Colonic mucosa (tissue), 4 donors: ENCODE measurements at places on chromosomes 12 and 14. TPM values are rescaled to one million over a fixed set of nuclear protein-coding genes. Genes with fewer than 3 reads are reported as not detected.
A peak's percentile ranks its signal among the peaks of the same experiment; 100 is the strongest.

DNA sequence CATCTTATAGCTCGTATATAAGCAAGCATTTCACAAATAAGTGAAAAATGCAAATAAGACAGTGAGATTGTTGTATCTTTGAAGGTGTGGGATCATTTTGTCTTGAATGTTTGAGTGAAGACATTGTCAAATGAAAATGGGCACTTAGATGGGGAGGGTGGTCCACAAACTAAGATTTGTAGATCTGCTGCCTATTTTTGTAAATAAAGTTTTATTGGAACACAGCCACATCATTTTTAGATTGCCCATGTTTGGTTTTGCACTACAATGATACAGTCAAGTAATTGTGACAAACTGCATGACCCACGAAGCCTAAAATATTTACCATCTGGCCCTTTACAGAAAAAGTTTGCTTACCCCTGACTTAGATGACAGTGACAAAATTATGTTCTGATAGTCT lies 156.7 kb downstream of the PAH start:
- no peak overlapping the region for H3K27ac ChIP-seq
- no peaks in the 10 kb centered on the region for H3K36me3 ChIP-seq
- H3K4me3 ChIP-seq, result no peak overlapping the region
- no peak for DNase-seq
- H3K4me1 ChIP-seq, result no peaks in the 10 kb centered on the region

DNA sequence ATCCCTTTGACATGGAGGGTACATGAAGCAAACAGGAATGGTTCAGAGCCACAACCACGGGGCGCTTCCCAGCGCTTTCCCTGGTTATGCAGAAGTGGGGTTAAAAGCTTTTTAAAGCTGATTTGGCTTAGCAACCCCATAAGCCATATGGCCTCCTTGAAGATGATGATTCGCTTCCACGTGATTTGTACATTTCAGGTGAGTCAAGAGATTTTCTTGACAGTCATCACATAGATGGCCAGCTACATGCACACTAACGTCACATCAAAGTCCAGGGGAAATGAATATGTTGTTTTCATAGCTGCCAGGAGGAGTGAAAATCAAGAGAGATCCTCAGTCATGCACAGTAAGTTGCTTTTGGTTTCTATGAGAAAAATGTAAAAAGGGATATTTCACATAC lies 309.7 kb downstream of the TMEM132D start:
- no peaks in the 10 kb centered on the region for H3K27me3 ChIP-seq
- no peak overlapping the region for H3K27ac ChIP-seq
- DNase-seq, result no peak
- no peaks in the 10 kb centered on the region for H3K4me1 ChIP-seq
- no peak overlapping the region for H3K4me3 ChIP-seq

DNA sequence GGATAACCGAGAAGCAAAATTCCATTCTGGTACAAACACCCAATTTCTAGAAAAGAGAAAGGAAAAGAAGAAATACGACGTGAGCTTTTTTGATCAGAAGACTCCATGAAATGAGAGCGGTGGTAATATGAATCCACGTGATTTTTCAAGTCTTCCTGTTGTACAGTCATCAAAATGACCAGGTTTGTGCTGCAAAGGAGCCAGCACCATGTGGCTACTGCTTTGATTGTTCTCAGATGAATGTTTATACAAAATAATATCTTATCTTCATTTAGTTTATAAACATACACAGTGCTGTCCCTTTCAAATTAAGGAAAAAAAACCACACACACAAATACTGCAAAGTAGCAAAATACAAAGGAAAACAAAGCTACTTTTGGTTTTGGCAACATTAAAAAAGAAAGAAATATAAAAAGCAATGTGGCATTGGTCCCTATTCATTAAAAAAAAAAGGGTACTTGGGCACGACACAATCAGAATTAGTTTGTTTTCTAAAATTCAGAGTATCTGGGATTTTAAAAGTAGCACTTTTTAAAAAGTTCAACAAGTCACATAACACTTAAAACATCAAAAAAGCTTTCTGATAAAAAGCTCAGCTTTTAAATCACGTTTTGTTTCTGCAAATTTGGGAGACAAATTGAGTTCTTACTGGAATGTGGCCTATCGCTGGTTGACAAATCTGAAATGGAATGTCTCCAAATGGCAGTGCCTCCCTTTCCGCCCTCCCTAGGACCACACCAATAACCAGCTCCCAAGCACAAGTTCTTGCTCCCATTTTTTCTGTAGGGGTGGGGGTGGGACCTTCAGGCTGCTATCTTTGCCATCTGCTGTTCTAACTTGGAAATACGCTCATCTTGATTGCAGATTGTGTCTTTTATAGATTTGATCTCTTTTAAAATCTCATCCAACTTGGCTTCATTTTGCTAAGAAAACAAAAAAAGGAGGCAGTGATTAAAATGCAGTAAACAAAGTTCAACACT lies 13.2 kb upstream of the SELPLG start:
- no peaks in the 10 kb centered on the region for H3K4me1 ChIP-seq
- H3K4me3 ChIP-seq, result no peak overlapping the region
- no peaks in the 10 kb centered on the region for H3K27me3 ChIP-seq
- peaks cover 20% of the 10 kb centered on the region for H3K36me3 ChIP-seq

GRCh38 chr12:116687888-116688287 lies 50.0 kb downstream of the SPRING1 start:
- H3K4me3 ChIP-seq, result no peak overlapping the region
- no peaks in the 10 kb centered on the region for H3K4me1 ChIP-seq
- H3K27me3 ChIP-seq, result no peaks in the 10 kb centered on the region
- H3K36me3 ChIP-seq, result no peaks in the 10 kb centered on the region

GRCh38 chr14:51472881-51473280 lies 178.8 kb upstream of the FRMD6 start:
- no peaks in the 10 kb centered on the region for H3K4me1 ChIP-seq
- H3K27ac ChIP-seq, result no peak overlapping the region
- H3K4me3 ChIP-seq, result no peak overlapping the region
- no peaks in the 10 kb centered on the region for H3K27me3 ChIP-seq

DNA sequence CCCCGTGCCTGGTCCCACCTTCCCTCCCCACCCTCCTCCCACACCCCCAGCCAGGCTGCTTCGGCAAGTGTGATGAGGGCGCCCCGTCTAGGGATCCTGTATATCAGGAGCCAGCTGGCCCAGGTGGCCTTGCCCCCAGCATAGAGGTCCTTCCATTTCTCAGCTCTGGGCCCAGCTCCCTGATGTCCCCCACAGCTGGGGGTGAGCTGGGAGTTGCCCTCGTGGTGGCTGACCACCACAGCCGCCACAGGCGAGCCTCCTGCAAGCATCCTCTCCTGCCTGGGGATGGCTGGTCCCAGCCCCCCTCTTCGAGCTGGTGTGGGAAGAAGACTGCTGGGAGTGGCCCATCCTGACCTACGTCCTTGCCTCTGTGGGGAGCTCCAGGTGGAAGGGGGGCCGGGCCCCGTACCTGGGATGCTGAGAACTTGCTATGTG lies 7.4 kb downstream of the ASPG start:
- DNase-seq, result peak; percentile 18
- peaks cover under 1% of the 10 kb centered on the region for H3K4me1 ChIP-seq
- H3K36me3 ChIP-seq, result no peaks in the 10 kb centered on the region
- no peak overlapping the region for H3K4me3 ChIP-seq
- H3K27me3 ChIP-seq, result no peaks in the 10 kb centered on the region

DNA sequence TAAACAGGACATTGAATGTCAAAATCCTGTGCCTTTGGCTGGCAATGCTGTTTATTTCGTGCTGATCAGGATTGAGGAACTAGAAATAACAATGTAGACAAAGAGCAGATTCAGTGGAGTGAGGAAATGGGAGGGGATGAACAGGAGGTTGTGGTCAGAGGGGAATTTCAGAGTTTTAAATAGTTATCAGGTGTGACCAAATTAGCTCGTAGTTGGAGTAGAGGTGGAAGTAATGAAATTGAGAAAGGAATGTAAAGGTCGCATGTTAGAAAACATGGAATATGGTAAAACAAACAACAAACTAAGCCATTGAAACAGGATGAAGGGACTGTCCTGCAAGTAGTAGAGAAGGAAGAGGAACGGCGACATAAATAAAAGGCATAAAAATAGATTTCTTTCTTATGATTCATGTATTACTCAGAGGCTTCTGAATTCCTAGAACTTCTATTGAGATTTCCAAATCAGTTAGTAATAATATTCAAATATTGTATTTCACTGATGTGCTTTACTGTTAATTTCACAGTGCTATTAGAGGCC lies 9.5 kb upstream of the SAV1 start:
- no peak for DNase-seq
- no peak overlapping the region for H3K4me3 ChIP-seq
- no peaks in the 10 kb centered on the region for H3K4me1 ChIP-seq
- H3K27ac ChIP-seq, result no peak overlapping the region

GRCh38 chr12:117047810-117048584 lies 51.2 kb downstream of the TESC start:
- no peaks in the 10 kb centered on the region for H3K4me1 ChIP-seq
- H3K4me3 ChIP-seq, result no peak overlapping the region
- DNase-seq, result no peak
- H3K36me3 ChIP-seq, result no peaks in the 10 kb centered on the region
- no peak overlapping the region for H3K27ac ChIP-seq

DNA sequence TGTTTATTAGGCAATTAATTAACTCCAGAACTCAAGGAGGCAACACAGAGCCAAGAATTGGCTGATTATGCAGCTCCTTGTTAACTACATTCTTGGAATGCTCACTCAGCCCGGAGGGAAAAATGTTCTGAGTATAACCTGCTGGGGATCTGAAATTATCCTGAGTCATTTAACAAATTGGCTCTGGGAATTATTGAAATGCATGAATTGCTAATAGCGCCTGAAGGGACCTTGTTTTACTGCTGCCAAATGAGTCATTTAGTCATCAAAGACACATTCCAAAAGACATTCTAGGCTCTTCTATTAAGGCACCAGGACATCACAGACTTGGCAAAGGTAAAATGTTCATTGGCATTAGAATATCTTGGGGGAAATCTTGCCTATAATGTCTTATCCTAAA lies 13.0 kb downstream of the TMEM52B start:
- no peak for DNase-seq
- no peaks in the 10 kb centered on the region for H3K4me1 ChIP-seq
- H3K4me3 ChIP-seq, result no peak overlapping the region
- H3K27me3 ChIP-seq, result no peaks in the 10 kb centered on the region
- no peaks in the 10 kb centered on the region for H3K36me3 ChIP-seq
- no peak overlapping the region for H3K27ac ChIP-seq

The FGF6 gene
- not detected for total RNA-seq
